ENCODE measurements at places on chromosomes 1 and 21.

DNA sequence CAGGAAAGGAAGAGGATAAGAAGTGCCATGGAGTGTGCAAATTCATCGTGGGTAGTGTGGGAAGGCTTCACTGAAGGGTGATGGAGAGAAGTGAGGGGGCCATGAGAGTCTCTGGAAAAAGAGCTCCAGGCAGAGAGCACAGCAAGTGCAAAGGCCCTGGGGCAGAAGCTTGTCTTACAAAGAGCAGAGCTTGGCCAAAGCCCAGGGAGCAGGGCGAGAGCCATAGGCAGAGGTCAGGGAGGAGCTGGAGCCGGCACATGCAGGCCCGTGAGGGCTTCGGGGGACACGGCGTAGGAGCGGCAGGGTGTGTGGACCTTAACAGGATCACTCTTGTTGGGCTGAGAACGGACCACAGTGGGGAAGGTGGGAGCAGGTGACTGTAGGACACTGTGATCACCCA, 83.7 kb upstream of the EDN2 start:
- DNase-seq, result no peak

- DNase-seq, result no peak
These were observed 480.6 kb downstream of the CAMTA1 start for GRCh38 chr1:7265771-7266371.

- no peak for DNase-seq
These were observed 6.0 kb downstream of the CYB561D1 start for GRCh38 chr1:109499661-109500536.

DNA sequence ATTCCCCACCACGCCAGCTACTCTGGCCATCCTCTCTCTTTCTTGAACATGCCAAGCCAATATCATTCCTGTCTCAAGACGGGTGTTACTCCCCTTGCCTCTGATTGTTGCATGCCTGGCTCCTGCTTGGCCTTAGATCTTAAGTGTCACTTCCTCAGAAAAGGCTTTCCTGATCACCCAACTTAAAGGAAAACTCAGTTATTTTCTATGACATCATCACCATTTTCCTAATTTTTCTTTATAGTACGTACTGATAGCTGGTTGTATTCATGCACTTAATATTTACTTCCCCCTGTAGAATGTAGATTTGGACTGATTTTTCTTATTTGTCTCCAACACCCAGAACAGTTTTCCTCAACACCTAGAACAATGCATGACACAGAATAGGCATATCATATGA, 123.8 kb upstream of the TSPAN2 start:
- DNase-seq, result no peak

DNA sequence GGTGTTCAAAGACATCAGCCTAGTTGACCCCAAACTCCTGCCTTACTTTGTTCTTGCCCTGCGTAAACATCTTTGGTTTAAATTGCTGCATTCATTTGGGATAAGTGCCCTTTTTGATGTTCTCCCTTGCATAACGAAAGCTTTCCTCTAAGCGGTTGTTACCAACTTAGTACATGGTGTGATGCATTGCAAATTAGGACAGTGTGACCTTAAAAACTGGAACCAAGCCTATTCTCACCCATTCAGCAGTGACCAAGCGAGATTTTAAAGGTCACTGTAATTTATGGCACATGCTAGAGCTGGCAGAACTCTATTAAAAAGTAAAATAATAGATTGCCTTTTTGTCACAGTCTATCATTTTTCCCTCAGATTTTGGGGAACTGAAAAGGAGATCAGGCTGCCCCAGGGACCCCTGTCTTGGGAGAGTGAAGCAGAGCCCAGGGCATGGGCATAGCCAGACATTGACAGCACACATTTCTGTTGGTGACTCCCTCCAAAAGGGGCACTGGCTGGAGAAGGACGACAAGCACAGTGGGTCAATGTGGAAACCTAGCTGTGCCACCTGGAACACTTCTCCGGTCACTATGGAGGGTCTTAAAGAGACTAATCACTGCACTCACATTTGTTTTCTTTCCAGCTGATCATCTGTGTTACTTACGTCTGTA, 63.9 kb downstream of the KCNK1 start:
- DNase-seq, result no peak

- DNase-seq, result no peak
These were observed 29.0 kb downstream of the MRPL39 start for GRCh38 chr21:25578056-25578961.

GRCh38 chr1:51686450-51686849, 69.6 kb downstream of the OSBPL9 start:
- no peak for DNase-seq

DNA sequence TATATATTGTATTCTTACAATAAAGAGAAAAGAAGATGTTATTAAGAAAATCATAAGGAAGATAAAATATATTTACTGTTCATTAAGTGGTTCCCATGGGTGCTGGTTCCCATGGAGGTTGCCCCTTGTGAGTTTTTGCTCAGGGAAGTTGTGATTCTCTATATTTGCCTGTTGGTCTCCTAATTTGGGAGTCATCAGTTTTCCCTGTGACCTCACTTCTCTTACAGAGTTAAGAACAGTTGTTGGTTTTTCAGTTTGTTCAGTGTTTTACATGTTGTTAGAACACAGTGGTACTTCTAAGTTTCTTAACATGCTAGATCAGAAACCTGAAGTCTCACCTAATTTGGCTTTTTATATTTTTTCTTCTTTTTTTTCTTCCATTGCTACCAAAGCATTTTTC, 109.2 kb downstream of the OSBPL9 start:
- no peak for DNase-seq

- peak; percentile 41 for DNase-seq
These were observed 6.2 kb upstream of the CPLANE2 start for GRCh38 chr1:16243215-16243610.

GRCh38 chr1:162631546-162632191, 595 bp upstream of the DDR2 start:
- DNase-seq, result no peak

DNA sequence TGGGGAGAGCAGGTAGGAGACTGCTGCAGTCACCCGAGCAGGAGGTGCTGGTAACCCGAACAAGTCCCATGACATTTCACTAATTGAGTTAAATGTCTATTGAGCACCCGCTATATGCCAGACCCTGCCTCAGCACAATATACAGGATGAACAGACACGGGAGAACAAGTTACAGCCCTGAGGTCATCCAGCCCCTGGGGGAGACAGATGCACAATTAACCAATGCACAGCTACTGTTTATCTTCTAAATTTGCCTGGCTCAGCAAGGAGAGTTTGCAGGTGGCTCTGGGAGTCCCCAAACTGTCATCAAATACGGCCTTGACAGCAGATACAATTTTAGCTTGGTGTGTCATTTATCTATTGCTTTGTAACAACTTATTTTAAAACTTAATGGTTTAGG, 18.1 kb downstream of the CITED4 start:
- no peak for DNase-seq

DNA sequence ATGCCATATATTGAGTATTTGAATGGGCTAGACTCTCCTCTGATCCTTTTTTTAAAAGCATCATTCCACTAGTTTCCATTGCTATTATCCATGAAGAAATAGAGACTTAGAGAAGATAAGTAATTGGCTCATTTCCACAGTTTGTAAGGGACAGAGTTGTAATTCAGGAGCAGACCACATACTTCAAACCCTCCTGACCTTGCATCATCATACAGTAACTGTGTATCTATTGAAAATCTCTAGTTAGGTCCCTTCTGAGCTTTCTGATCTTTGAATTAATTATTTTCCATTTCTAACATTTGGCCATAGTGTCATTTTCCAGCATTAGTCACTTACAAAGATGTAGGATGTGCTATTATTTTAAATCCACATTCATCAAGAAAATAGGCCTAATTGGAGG, 386.5 kb upstream of the ST6GALNAC5 start:
- no peak for DNase-seq

GRCh38 chr1:216936779-216937178, 213.6 kb upstream of the ESRRG start:
- no peak for DNase-seq

DNA sequence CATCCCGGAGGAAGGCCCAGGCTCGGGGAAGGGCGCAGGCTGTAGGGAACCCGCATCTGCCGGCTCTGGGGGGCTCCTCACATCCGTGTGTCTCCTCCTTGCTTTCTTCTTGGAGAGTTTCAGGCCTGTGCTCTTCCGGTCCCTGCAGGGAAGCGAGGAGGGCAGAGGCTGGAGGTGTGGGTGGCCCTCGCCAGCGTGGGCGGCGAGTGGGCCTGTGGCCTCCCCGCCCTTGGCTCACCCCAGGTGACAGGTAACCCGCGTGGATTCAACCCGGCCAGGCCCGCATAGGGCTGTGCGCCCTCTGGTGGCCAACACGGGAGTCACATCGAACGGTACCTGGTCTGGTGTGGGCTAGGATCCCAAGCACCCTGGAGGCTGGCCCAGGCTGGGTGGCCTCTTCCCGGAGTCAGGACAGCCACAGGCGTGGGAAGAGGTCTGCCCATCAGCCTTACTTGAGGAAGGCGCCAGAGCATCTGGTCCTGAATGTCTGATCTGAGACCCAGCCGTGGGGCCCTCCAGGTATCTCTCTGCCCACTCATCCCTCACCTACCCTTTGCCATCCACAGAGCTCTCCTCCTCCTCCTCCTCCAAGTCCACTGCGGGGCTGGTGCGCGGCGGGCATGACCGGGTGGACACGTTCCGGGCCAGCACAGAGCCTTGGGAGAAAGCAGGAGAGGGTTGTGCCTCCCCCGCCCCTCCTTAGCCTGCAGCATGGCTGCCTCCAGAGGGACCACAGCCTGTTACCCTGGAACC, 9.6 kb upstream of the TNFRSF25 start:
- no peak for DNase-seq

- no peak for DNase-seq
These were observed 149.0 kb downstream of the ROR1 start for GRCh38 chr1:63922848-63923247.

DNA sequence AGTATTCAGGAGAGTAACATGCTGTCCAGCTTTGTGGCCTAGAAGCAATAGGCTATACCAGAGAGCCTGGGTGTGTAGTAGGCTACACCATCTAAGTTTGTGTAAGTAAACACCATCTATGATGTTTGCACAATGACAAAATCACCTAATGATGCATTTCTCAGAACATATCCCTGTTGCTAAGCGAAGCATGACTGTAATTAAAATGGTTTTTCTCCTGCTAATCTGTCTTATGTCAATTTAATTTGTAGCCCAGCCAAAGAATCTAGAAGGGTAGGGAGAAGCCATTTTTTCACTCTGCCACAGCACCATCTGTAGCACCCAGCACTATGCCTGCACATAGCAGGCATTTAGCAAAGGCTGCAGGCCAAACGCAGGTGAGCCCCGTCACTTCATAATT, 2.0 kb upstream of the TTC24 start:
- DNase-seq, result no peak

- no peak for DNase-seq
These were observed 76.1 kb upstream of the USP25 start for GRCh38 chr21:15653710-15654109.

GRCh38 chr1:236724506-236724905, 38.2 kb downstream of the ACTN2 start:
- DNase-seq, result no peak

GRCh38 chr1:199246716-199247115, 607.9 kb downstream of the PTPRC start:
- no peak for DNase-seq

GRCh38 chr1:39620659-39621165, 18.7 kb downstream of the HEYL start:
- no peak for DNase-seq

GRCh38 chr1:201361652-201362504, 15.6 kb downstream of the TNNT2 start:
- no peak for DNase-seq

- peak; percentile 59 for DNase-seq
These were observed 23.3 kb downstream of the NAV1 start for GRCh38 chr1:201562257-201562656.

GRCh38 chr1:53642215-53642555, 96.8 kb downstream of the GLIS1 start:
- peak; percentile 22 for DNase-seq

DNA sequence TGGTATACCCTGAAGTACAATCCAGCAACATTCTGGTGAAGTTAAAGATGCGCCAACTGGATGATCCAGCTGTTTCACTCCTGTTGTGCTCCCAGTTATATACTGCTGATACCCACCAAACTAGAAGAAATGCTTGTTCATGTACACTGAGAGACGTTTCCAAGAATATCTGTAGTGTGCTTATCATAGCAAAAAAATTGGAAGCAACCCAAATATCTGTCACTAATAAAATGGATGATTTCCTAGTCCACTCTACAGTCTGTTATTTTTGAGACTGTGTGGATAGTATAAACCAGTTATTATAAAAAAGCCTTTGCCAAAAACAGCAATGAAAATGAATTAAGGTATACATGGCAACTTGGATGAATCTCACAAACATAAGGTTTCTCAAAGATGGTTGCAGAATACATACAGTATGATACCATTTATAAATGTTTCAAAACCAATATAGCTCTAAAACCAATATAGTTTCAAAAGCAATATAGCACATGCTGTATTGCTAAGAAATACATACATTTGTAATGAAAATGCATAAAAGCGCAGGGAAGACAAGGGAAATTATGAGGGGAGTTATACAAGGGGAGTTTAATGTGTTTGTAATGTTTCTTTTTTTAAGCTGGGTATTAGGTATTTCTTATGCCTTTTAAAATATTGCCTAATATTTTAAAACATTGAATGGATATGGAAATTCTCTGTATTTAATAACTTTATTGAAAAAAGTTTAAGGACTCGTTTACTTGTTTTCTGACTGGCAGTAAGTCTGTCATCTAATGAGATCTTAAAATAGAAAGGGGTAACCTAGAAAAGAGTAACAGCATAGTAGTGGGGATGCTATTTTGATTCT, 36.5 kb downstream of the GPSM2 start:
- no peak for DNase-seq

DNA sequence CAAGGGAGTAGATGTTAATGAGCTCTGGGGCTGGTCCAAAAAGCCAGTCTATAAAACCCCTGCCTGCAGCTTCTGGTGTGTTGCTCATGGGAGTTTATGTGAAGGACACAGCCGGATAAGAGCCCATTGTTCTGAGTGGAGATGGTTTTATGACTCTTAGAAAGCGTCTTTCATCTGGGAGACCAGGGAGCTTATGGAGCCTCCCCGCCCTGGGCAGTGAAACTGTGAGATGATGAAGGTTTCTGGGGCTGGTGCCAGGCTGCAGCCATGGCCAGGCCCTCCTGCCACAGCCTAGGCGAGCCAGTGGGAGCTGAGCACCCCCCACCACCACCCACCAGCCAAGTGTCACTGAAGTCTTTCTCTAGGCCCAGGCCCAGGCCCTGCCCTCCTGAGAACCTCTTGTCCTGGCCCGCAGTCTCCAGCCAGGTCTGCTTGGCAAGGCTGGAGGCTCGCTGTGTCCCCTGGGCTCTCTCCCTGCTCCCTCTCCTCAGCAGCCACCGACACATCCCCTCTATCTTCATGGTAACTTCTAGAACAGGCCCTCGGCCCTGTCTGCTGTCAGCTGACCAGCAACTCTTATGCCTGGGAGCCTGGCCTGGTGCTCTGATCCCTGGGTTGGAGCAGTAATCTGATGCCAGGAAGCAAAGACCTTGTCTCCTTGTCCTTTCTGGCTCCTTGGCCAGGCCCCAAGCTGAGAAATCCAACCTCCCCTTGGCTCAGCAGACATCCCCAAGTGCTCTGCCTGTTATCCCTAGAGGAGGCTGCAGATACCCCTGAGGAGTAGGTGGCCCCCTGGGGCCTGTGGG, 7.6 kb upstream of the ARHGEF10L start:
- DNase-seq, result peak; percentile 93
